Stimulated activated CD4-positive, alpha-beta T cell treated with anti-CD3 and anti-CD28 coated beads, TNF-alpha, amount 100 ng/mL, for 4 hours (primary cell): ENCODE measurements at places on chromosomes 5 and 9.

- DNase-seq: no peak
Observed at GRCh38 chr9:69649566-69650250, 22.5 kb downstream of the APBA1 start.

GRCh38 chr5:39238366-39239105, 19.2 kb upstream of the FYB1 start:
- DNase-seq: no peak

DNA sequence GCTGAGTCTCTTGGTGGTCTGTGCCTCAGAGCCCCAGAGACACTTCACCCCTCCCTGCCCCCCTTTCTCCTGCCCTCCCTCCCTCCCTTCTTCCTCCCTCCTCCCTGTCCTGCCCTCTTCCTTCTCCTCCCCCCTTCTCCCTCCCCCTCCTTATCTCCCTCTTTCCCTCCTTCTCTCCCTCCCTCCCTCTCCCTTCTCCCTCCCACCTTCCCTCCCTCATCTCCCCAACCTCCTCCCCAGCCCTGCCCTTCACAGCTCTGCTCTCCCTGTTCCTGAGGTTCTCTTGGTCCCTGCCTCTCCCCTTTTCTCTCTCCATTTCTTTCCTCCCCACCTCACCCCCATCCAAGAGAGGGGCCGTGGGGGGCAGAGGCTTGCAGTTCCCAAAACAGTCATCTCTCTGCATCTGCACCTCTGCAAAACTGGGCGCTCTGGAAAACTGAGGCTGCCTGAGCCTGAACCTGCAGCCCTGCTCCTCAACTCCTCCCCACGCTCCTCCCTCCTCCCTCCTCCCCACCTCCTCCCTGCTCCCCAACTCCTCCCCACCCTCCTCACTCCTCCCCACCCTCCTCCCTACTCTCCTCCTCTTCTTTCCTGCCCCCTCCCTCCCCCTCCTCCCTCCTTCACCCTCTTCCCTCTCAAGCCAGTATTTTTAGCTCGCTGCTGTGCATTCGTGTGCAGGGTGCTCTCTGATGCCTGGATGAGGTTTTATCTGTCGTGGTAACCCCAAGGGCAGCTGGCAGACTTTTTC, 219.1 kb downstream of the C9orf50 start:
- DNase-seq: no peak

DNA sequence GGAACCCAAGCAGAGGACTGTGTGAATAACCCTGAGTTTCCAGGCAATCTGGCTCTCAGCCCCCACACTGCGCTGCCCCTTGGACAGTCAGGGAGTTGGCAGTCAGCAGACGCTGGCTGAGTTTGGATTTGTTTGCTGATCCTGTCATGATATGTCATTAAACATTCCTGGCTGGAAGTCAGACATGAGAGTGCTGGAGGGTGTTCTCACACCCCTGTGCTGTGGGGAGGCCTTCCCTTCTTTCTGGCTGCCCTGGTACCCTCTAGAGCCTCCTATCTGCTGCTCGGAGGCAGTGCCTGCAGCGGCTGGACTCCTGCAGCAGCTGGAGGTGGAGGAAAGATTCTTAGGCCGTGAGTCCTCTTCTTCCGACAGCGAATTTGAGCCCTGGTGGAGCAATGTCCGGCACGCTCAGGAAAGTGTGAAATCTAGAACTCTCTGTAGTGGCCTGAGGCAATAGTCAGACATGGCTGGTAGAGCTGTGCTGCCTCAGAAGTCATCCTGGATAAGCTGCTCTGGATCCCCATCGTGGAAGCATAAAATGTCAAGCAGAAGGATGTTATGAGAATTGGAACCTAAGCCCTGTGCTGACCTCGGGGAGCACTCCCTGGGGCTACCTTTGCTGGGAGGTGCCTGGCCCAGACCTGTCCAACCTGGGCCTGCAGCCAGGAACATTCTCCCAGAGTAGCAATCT, 72.0 kb downstream of the PDE8B start:
- no peak for DNase-seq

DNA sequence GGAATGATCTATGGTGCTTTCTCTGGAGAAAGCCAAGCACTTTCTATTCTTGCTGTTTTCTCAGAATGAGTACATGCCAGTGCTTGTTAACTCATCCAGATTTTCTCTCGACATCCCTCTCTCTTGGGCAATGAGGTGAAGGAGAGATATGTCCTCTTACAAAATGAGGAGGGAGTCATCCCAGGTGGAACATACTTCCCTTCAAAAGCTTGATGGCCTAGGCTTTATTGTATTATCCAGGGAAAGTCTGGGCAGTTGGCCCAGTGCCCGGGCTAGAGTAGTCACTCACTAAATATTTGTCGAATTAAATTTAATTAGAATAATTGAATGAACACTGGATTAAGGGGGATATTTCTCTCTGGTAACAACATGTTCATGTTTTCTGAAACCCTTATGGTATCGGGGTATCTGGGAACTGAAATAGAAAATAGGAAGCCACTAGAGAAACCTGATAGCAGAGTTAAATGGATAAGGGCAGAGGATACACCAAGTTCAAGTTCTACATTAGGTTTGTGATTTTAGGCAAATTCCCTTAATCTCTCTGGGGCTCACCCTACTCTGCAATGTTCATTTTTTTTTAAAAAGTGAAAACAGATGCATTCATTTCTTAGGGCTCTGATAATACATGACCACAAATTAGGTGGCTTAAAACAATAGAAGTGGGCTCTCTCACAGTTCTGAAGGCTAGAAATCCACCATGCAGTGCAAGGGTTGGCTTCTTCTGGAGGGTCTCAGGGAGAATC, 99.6 kb downstream of the LIFR start:
- DNase-seq: no peak

- no peak for DNase-seq
Observed at GRCh38 chr9:94031380-94031779, 52.9 kb upstream of the PTPDC1 start.

DNA sequence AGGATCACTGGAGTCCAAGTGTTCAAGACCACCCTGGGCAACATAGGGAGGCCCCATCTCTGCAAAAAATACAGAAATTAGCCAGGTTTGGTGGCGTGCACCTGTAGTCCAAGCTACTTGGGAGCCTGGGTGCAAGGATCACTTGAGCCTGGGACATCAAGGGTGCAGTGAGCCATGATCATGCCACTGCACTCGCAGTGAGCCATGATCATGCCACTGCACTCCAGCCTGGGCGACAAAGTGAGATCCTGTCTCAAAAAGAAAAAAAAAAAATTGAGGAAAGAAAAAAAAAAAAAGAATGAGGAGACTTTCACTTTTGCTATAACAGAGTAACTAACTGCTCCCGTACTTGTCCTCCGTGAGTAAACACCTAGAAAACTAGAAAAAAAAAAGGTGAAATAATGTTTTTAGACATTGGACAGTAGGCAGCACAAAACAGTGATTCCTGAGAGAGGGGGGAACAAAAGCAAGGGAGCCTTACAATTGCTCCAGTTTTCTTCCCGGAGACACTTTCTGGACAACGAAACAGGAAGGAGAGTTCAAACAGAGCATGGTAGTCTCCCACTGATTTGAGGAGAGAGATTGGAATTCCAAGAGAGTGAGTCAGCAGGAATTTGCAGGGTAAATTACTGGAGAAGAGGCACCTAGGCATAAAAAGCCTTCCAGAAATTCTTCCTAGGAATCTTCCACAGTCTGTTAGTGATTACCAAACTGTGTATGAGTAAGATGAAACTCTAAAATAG, 6.9 kb upstream of the ZBTB5 start:
- DNase-seq: no peak

DNA sequence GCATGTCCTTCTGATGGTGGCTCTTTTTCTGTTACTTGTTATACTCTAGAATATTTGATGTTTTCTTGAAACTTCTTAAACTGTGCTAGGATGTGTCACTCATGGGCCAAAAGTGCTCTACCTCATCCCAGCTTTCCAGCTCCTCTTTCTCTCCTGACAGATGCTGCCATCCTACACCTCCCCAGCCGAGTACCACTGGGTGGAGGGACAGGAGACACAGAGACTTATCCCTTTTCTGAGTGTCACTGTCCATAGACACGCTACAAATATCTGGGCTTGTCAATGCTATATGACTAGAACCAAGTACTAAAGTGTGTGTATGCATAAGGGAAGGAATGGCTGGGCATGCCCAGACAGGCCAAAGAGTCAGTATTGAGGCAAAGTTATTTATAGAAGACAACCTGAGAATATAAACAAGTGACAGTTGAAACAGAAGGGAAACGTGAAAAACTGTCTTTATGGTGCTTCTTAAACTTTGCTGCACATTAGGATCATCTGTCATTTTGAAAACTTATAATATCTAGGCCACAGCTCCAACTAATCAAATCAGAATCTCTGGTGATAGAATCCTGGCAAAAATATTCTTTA, 188.0 kb downstream of the CARTPT start:
- no peak for DNase-seq

- no peak for DNase-seq
Observed at GRCh38 chr9:135502873-135503321, 2.4 kb downstream of the MRPS2 start.

- DNase-seq: no peak
Observed at GRCh38 chr5:115467628-115468027, 76.9 kb downstream of the FEM1C start.

GRCh38 chr5:5418006-5418405, 4.5 kb upstream of the ICE1 start:
- DNase-seq: no peak

DNA sequence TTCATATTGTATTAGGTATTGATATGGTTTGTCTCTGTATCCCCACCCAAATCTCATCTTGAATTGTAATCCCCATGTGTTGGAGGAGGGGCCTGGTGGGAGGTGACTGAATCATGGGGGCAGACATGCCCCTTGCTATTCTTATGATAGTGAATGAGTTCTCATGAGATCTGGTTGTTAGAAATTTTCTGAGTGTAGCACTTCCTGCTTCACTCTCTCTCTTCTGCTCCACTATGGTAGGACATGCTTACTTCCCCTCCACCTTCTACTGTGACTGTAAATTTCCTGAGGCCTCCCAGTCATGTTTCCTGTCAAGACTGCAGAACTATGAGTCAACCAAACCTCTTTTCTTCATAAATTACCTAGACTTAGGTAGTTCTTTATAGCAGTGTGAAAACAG, 187.4 kb upstream of the SLC24A2 start:
- peak; percentile 10 for DNase-seq

GRCh38 chr9:114138552-114138971, 16.8 kb upstream of the COL27A1 start:
- DNase-seq: no peak

GRCh38 chr5:145403992-145404391, 431.1 kb downstream of the PRELID2 start:
- DNase-seq: no peak

- DNase-seq: no peak
Observed at GRCh38 chr5:946720-947625, 54.3 kb downstream of the TRIP13 start.

DNA sequence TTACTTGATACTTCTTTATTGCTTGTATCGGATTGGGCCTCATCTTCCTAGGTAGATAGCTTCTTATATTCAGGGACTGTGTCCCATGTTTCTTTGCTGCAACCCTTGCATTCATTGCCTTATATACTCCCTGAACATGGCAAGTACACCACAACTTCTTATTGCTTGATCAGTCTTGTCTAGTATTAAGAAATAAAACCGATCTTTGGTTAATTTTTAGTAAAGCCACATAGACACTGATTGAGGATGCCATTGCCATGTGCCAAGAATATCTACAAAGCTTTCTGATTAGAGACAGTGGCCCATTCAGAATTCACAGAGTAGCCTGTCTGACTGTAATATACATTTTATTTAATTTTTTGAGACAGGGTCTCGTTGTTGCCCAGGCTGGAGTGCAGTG, 34.7 kb upstream of the ANKRD55 start:
- no peak for DNase-seq

DNA sequence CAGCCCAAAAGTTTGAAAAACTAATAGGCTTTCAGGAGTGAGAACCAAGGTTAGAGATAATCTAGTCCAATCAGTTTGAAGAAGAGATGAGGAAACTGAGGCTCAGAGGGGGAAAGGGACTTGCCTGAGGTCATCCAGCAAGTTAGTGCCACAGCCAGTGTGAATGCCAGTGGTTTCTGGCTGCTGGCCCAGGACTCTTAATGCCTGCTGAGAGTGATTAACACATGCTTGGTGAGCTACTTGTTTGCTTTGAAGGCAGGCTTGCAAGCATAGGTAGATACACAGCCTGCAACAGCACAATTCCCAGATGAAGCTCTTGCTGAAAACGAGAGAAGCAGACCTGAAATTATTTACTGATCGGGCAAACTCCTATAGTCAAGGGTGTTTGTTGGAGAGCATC, 591.6 kb upstream of the SGCD start:
- no peak for DNase-seq
